ENCODE measurements at places on chromosomes 2 and 18.

- DNase-seq, result no peak
Measured at GRCh38 chr2:219249203-219249980, 3.7 kb upstream of the TUBA4B start.

GRCh38 chr2:205848601-205849000 is 166.3 kb downstream of the NRP2 start:
- DNase-seq, result no peak

DNA sequence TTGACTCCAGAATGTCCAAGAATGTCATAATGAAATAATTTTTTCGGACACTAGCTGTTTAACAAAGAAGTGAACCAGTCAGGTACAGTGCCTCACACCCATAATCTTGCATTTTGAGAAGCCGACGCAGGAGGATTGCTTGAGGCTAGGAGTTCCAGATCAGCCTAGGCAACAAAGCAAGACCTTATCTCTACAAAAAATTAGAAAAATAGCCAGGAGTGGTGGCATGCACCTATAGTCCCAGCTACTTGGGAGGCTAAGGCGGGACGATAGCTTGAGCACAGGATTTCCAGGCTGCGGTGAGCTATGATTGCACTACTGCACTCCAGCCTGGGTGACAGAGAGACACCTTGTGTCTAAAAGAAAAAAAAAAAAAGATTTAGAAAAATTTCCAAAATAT is 235.8 kb upstream of the FN1 start:
- DNase-seq, result no peak

DNA sequence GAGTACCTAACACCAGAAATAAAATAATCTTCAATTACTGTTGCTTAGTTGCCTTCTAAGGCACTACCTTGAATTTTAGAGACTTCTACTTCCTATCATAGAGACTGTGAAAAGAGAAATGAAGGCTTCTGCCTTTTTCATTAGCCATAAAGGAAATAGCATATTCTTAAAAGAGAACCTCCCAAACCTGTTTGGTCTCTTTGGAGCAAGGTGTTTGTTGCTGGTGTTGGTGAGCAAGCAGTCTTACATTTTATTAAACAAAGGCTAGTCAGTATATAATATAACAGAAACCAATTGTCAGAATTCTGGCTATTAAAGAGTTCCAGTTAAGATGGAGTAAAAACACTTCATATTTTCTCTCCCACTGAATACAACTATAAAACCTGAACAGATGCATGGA is 116.4 kb downstream of the TAF4B start:
- no peak for DNase-seq

DNA sequence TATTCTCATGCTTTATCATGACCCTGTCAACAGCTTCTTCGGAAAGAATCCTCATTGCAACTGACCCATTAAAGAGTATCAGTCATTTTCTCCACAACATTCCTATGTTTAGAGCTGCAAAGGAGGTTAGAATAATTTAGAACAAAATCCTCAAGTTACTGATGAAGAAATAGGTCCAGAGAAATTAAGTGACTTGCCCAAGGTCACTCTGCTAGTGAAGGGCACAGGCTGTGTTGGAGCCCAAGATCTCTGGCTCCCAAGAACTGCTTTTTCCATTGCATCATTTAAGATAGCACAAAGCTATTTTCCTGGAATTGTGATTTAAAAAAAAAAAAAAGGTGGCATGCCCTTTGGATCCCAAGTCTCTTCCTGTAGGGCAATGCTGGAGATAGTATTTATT is 9.6 kb downstream of the IRS1 start:
- no peak for DNase-seq

DNA sequence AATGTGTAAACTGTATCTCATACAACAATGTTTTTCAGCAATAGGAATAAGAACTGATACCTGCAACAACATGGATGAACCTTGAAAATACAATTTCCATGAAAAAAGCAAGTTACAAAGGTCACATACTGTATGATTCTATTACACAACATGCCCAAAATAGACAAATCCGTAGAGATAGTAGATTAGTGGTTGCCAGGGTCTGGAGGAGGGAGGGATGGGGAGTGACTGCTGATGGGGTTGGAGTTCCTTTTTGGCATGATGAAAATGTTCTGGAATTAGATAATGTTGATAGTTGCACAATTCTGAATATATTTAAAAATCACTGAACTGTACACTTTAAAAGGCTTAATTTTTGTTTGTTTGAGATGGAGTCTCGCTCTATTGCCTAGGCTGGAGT is 33.8 kb downstream of the UBXN4 start:
- DNase-seq, result no peak

DNA sequence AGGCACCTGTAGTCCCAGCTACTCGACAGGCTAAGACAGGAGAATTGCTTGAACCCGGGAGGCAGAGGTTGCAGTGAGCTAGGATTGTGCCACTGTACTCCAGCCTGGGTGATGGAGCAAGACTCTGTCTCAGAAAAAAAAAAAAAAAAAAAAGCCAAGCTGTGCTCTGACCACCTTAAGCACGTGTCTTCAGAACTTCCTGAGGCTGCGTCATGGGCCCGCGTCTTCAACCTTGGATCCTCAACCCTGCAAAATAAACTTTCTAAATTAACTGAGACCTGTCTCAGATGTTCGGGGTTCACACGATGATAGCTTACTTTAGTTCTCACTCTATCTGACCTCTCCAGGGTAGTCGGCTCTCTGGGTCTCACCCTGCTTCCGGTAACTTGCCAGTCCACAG is 65.8 kb upstream of the CABLES1 start:
- no peak for DNase-seq

- peak; percentile 47 for DNase-seq
Measured at GRCh38 chr2:175180701-175181103, 808 bp downstream of the ATP5MC3 start.

GRCh38 chr2:47519147-47519537 is 116.2 kb downstream of the MSH2 start:
- no peak for DNase-seq

GRCh38 chr2:167555098-167555720 is 666.9 kb downstream of the XIRP2 start:
- no peak for DNase-seq

DNA sequence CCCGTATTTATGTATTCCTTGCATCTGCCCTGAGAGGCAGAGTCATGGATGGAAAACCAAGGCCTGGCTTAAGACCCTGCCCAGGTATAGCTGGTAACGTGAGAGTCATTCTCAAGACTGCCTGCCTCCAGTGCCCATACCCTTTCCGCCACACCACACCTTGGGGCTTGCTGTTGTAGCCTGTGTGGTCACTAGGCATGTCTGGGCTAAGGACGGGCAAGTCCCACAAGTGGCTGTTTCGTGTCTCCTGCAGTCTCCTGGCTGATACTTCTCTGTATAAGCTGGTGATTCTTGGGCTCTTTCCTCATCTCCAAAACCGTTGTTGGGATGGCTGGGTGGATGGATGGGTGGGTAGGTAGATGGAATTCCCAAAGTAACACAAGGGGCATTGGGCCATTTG is 269.8 kb downstream of the KLHL29 start:
- no peak for DNase-seq
